ENCODE measurements at places on chromosomes 12 and 14. TPM values are rescaled to one million over a fixed set of nuclear protein-coding genes. Genes with fewer than 3 reads are reported as not detected.

GRCh38 chr14:22412926-22413411 is 176.1 kb downstream of the DAD1 start:
- no peak for DNase-seq

DNA sequence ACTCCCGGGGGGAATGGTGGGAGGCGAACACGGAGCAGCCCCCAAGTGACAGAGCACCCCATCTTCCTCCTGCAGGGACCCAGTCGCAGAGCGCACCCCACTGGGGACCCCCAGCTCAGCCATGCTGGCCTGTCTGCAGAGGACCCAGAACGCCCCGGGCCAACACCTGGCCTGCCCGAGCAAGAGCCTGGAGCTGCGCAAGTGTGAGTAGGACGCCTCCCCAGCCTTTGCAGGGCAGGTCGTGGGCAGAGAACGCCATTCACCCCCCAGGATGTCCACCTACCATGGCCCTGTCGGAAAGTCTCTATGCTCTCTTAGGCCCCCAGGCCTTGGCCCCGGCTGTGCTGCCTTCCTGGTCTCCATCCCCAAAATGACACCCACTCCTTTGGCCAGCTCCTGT is 30.4 kb downstream of the FAM222A start:
- DNase-seq = no peak

DNA sequence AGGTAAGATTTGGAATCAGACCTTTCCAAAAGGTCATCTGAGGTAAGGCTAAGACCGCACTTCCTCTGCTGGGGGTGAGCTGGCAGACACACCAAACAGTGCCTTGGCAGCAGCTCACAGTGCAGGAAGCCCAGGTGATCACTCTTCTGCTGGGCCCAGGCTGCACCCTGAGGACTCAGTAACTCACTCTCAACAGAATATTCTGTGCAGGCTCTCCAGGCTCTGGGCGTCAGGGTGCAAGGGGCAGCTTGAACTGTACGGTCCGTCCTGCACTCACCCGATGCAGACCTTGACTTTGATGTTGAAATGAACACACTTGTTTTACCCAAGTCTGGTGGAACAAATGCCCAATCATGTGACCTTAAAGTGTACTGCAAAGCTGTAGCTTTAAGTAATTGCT is 6.0 kb downstream of the ALKBH2 start:
- DNase-seq = no peak

DNA sequence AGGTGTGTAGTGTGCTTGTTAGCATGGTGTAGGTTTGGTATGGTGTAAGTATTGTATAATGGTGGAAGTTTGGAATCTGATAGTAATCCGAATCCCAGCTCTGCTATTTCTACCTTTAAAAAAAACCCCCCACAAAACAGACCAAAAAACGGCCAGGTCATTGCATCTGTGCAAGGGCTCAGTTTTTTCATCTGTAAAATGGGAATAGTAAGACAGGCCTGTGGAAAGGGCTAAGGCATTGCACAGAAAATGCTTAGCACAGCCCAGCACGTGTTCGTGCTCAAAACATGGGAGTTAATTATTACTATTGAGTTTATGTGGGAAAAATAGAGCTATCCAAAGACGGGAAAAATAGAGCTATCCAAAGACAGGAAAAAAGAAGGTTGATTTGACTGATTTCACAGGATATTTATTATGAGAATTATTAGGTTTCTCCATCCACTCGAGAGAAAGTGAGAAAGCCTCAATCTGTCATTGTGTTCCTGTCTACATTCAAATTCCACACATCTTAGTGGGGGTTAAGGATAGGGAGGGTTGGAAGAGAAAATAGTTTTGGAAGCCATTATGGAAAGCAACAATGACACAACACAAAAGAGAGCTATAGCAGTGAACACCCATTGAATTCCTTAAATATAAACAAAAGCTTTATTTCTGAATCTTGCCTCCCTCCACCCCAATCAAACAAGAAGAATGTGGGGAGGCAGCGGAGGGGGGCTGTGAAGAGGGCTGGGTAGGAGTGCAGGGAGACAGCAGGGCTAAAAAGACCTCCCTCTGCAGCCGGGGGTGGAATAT is 126.8 kb upstream of the MAX start:
- no peak for DNase-seq

DNA sequence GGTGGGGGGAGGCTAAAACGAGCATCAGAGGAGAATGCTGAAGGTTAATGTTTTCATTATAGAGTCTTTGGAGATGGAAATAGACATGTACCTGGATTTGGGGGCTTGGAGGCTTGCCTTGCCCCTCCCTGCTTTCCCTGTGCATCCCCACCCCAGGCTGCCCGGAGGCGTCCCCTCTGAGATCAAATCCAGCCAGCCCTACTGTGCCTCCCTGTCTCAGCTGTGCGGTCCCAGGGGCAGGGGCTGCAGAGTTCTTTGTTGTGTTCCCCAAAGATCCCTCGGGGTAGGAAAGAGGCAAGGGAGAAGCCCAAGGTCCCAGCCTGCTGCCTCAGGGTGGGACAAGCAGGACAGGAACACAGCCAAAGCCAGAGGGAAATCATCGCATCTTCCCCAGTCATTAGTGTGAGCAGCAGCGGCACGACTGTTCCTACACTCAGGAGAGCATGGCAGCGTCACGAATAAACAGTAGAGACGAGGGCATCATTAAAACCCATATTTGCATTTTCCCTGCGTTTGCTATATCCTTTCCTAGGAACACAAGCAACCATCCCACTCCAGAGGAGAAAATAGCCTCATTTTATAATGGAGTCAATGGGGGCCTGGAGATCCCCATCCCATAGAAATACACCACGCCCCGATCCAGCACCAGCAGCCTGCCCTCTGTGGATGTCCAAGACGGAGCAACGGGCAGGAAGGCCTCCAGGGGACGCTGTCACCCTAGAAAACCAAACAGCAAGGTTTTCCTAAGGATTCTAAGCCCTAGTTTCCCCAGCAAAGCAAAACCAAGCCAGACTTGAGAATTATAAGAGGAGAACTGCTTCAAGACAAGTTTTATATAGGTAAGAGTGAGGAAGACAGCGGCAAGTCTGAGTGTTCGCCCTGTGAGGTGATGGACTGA is 32.4 kb downstream of the ANO2 start:
- DNase-seq = no peak

The NGB gene
- total RNA-seq = not detected

The FSCB gene
- 0.02 TPM for total RNA-seq

The SLC38A6 gene
- 43.7 TPM for total RNA-seq

The MBD6 gene
- 3.1 TPM for total RNA-seq

All from H4 (cell line).